NCI-H2081 treated with DMSO at 0.1 percent for 48 hours (cell line): ENCODE measurements at places on chromosomes 11 and 22.

DNA sequence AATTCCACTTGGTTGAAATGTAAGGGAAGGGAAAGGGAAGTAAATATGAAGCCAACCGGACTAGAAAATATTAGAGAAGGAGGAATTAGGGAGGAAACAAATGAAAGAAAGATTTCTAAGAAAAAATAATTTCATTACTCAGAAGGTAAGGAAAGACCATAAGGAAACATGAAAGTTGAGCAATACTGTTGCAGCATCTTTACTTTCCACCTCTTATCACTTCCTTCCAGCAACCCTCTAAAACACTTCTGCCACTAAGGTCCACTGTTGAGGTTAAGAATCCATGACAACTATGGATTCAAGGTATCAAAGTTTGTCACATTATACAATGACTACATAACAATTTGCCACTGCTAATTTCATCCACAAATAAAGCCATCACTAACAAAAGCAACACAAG lies 308.6 kb downstream of the DLG2 start:
- no peak for DNase-seq

GRCh38 chr22:48757985-48758561 lies 1069.6 kb downstream of the BRD1 start:
- DNase-seq, result no peak

- DNase-seq, result no peak
Measured at GRCh38 chr11:103480421-103480820, 371.2 kb downstream of the DYNC2H1 start.

DNA sequence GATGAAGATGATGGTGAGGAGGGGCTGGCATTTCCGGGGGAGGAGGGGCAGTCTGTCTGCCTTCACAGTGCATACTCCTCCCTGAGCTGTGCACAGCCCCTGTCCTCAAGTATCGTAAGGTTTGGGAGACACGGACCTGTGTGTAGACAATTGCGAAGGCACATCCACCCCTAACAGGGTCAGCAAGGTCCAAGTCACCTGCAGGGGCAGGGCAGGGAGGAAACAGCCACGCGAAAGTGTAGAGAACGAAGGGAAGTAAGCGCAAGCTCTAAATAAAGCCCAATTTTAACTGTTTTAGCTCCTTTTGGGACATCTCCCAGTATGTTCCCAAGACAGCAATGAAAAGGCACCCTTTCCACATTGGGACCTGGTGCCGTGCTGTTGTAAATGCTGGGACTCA lies 448.2 kb downstream of the TBC1D22A start:
- DNase-seq, result no peak
